Osteocyte (in vitro differentiated cells): ENCODE measurements at places on chromosomes 6 and 20.
A peak's percentile ranks its signal among the peaks of the same experiment; 100 is the strongest.

GRCh38 chr6:75220357-75220756 is 14.5 kb upstream of the COL12A1 start:
- H3K36me3 ChIP-seq: no peaks in the 10 kb centered on the region
- peaks cover 2% of the 10 kb centered on the region for H3K27me3 ChIP-seq
- H3K4me1 ChIP-seq: peaks cover 8% of the 10 kb centered on the region
- H3K27ac ChIP-seq: no peak overlapping the region

DNA sequence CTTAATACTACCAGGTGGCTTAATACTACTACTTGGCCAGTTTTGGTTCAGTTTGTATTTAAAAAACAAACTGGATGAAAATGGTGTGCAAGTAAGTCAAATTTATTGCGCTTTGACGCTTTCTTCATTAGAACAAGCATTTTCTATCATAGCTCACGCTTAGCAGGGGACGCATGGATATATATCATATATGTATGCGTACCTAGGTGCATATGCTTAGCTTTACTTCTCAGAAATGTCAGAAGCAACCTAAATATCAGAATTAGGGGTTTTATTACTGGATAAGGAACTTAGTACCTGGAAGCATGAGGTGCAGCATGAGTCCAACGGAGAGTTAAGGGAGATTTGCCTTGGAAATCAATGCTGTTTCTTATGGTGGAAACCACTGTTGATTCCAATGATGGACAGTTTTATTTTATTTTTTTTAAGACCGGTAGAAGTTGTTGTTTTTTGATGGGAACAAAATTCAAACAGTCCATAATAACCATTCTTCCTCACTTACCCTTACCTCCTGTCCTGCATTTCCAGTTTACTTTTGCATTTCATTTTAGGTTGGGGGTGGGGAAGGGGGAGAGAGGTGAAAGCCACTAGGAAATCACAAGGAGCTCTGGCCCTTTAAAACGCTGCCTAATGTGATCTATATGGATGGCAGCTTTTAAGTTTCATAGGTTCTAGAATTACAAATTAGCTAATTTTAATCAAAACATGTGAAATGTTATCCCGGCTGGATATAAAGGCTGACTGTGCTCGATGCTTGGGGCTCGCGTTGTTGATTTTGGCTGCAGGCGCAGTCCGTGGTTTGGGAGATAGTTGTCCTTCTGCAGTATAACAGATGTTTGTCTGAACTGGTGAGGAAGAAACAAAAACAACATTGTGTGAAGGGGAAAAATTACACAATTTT is 2.1 kb downstream of the SOBP start:
- peaks cover 18% of the 10 kb centered on the region for H3K27me3 ChIP-seq
- peaks cover 23% of the 10 kb centered on the region for H3K4me1 ChIP-seq
- no peak overlapping the region for H3K4me3 ChIP-seq
- no peak for DNase-seq

DNA sequence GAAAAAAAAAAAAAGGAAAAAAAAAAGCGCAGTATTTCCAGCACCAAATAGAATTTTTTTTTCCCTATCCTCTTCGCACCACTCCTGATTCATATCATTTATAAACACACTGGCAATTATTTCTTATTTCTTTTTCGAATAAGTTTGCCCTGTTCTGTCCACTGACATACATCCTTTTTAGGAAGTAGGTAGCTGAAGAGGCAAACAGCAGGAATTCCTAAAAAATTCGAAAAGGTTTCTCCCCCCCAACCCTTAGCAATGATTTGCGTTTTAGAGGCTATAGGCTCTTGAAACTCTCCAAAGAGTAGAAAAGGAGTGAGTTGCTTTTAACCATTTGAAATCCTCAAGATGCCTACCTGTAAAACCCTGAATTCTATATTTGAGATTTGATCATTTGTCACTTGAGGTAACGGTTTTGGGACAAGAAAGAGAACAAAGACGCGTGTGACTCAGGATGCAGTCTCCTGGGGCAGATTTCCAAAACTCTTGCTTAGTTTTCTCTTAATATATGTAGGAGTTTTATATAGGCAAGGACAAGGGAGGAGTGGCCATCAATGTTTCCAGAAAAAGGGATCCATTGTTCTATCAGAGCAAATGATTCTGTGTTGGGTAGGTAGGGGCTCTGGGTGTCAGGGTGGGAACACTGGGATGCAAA is 531 bp upstream of the CCN2 start:
- peak overlapping the region; percentile 96 for H3K27ac ChIP-seq
- H3K4me3 ChIP-seq: peak overlapping the region; percentile 76
- DNase-seq: no peak

- H3K4me1 ChIP-seq: peaks cover 2% of the 10 kb centered on the region
- peaks cover 29% of the 10 kb centered on the region for H3K27me3 ChIP-seq
- H3K27ac ChIP-seq: no peak overlapping the region
- H3K36me3 ChIP-seq: no peaks in the 10 kb centered on the region
Measured at GRCh38 chr20:26214991-26215390, 518.3 kb upstream of the ZNF337 start.

GRCh38 chr20:54153847-54154246 is 19.9 kb downstream of the CYP24A1 start:
- no peaks in the 10 kb centered on the region for H3K36me3 ChIP-seq
- H3K4me1 ChIP-seq: no peaks in the 10 kb centered on the region
- no peak for DNase-seq
- no peak overlapping the region for H3K4me3 ChIP-seq
- H3K27ac ChIP-seq: no peak overlapping the region

DNA sequence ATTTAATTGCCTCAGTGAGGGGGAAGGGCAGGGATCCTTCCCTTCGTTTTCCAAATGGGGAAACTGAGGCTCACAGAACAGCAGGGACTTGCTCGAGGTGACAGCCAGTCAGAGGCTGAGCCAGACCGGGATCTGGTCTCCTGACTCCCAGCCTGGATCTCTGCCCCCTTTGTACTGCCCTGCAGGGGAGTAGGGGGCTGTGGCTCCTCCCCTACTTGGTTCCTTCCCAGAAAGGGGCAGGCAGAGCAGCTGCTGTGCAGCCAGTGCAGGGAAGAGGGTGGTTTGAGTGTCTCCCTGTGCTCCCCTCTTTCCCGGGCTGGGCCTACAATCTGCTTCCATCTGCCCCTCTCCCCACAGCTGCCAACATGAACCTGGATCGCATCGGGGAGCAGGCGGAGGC is 37.6 kb downstream of the UQCC2 start:
- peaks cover 60% of the 10 kb centered on the region for H3K4me1 ChIP-seq
- DNase-seq: no peak
- H3K4me3 ChIP-seq: no peak overlapping the region
- peaks cover 4% of the 10 kb centered on the region for H3K36me3 ChIP-seq

DNA sequence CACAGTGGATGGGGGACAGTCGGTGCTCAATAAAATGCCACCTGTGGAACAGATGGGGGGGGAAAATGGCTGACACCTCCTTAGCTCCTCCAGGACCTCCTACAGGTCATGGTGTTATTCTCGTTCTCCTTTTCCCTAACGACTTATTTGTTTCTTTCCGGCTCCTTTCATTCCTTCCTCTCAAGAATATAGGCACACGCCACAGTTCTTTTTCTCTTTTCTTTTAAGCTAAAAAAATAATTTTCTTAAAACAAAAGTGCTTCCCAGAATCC is 1.4 kb upstream of the RNASET2 start:
- H3K27ac ChIP-seq: no peak overlapping the region
- DNase-seq: no peak
- no peaks in the 10 kb centered on the region for H3K36me3 ChIP-seq
- H3K4me1 ChIP-seq: peaks cover 19% of the 10 kb centered on the region
- H3K27me3 ChIP-seq: no peaks in the 10 kb centered on the region

DNA sequence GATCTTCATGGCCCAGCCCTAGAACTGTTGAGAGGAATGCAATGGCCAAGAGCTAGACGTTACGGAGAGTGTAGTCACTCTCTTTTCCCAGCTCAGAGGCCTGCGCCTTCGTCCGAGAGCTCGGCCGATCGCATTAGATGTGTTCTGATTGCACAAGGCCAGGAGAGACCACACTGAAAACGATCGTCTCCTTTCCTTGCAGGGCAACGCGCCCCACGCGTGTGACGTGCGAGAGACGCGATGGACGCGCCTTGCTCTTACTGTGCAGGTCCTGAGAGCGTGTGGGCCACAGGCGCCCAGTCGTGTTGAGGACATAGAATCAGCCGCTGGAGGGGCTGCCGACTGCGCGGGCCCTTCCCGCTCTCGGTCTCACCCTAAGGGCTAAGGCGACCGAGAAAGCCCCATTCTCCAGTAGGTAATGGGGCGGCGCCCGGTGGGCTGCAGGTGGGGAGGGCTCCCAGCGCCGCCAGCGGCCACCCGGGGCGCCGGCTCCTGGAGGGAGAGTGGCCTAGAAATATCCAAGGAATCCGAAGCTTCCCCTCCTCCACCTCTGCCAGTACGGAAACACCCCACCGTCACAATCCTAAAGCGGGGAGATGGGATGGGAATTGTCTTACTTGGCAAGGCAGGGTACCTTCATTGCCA is 26.9 kb downstream of the TFAP2B start:
- H3K4me1 ChIP-seq: peaks cover 28% of the 10 kb centered on the region
- H3K27me3 ChIP-seq: peaks cover 3% of the 10 kb centered on the region
- no peak for DNase-seq
- peaks cover 25% of the 10 kb centered on the region for H3K36me3 ChIP-seq
- H3K4me3 ChIP-seq: no peak overlapping the region
